Memory B cell (primary cell): ENCODE measurements at places on chromosomes 16 and 17.

DNA sequence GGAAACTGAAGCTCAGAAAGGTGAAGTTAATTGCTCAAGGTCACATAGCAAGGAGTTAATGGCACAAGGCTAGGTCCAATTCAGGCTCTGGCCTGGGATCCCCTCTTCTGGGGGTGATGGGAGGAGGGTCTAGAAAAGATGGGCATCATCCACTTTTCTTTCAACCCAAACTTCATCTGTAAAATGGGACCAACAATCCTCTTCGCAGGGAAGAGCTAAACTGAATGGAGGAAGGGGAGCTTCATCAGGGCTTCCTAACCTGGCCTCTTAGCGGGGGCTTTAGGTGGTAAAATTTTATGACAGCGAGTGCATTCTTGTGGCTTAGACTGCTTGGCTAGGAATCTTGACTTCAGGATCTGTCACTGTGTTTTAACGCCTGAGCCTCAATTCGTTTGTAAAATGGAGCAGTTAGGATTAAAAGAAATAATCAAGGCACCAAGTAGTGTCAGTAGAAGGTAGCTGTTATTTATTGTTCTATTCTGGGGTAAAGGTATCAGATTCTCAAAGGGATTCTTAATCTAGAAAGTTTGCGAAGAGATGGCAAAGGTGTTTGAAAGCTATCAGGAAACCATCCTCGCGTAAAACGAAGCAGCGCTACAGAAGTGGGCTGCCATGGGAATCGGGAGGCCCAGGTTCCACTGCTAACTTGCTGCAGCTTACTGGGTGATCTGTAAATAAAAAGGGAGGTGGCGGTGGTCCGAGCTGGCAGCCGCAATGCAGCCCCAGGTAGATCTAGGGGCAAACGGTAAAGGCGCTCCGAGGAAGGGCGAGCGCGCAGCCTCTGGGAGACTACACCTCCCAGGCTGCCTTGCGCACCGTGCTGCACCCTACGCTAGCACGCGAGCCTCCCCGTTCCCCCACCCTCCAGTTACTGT is 1.5 kb upstream of the SRCAP start:
- no peak for DNase-seq

DNA sequence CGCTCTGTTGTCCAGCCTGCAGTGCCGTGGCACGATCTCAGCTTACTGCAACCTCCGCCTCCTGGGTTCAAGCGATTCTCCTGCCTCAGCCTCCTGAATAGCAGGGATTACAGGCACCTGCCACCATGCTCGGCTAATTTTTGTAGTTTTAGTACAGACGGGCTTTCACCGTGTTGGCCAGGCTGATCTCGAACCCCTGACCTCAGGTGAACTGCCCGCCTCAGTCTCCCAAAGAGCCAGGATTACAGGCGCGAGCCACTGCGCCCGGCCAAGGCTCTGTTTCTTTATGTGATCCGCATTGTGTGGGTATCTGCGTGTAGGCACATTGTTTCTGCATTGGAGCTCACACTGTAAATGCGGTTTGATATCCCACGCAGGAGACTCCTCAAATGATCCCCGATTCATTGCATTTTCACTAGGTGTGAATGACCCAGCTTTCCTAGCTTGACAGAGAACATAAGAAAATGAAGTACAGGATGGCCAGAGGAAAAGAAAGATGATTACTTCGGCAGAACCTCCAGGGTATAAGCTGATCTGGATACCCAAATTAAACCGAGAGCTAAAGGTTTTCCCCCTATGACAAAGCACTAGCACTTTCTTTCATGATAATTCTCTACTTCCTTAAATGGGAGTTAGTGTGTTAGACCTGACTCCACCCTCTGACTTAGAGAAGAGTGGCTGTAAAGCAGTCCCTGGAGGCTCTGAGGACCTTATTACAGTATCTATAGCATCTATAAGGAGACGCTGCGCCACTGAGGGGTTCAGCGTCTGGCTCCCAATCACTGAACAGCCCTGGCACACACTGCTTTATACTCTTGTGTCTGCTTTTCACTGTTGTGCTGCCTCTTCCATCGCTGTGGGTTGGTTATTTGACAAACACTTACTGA is 17.3 kb downstream of the COTL1 start:
- DNase-seq, result no peak

- DNase-seq, result peak; percentile 72
Observed at GRCh38 chr16:88743693-88744576, 37.6 kb downstream of the CTU2 start.

DNA sequence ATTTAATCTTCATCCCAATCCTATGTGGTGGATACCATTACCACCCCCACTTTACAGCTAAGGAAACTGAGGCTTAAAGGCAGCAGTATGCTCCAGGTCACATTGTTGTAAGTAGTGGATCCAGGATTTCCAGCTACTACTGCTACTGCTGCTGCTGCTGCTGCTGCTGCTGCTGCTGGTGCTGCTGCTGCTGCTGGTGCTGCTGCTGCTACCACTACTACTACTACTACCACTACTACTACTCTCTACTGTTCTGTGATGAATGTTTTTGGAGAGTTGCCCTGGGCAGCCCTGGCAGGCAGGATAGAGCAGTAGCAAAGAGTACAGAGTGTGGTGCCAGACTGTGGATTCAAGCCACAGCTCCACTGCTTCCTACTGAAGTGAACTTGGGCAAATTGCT is 49.3 kb upstream of the SLC12A3 start:
- no peak for DNase-seq

DNA sequence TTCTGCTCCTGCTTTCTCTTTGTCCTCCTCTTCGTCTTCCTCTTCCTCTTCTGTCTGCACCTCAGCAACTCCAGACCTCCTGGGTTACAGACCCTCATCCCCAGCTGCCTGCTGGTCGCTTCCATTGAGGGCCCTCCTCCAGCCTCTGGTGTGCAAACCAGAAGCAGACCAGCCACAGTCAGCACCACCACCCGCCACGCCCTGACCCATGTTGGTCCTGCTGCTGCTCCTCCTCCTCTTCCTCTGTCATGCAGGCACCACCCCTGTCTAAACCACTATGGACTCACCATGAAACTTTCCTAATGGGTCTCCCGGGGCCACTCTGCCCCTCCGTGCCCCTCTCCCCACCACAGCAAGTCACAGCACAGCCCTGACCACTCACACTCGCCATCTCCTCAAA is 11.4 kb upstream of the OGFOD3 start:
- no peak for DNase-seq

DNA sequence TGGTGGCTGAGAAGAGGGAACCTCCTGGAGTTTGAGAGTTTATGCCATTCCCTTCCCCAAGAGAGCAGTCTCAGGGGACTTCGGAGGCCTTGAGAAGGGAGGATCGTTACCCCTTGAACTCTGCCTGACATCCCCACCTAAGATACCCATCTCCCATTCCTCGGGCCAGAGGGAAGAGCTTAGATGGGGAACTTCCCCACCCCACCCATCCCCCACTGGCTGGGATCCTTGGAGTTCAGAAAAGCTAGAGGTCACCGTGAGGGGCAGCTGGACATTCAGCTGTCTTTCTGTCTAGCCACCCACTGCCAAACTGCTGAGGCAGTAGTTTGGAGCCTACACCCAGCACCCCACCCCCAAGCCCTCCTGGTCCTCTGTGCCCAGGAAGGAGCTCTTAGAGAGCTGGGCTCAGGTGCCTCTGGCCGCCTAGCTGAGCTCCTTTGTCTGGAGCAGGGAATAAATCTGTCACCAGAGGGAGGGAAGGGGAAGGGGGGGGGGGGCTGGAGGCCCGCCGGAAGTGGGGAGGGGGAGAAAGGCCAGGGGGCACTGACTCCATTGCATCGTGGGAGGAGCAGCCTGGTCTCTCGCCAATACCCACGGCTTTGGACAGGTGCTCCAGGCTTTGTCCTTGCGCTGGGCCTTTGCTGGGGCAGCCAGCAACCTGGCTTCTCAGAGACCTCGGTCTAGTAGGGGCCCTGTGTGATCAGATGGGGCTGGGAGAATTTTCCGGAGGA is 1.0 kb downstream of the HSD11B2 start:
- no peak for DNase-seq

- DNase-seq, result no peak
Observed at GRCh38 chr17:17029938-17030337, 12.3 kb upstream of the MPRIP start.

DNA sequence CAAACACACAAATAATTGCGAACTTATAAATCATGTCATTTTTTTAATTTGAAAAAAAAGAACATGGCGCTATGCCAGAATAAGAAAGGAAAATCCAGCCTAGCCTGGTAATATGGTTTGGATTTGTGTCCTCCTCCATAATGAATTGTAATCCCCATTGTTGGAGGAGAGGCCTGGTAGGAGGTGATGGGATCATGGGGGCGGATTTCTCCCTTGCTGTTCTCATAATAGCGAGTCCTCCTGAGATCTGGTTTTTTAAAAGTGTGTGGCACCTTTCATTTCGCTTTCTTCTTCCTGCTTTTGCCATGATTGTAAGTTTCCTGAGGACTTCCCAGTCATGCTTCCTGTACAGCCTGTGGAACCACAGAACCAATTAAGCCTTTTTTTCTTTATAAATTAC is 65.9 kb upstream of the TANC2 start:
- no peak for DNase-seq

- DNase-seq, result peak; percentile 63
Observed at GRCh38 chr16:9134739-9135138, 43.3 kb downstream of the HAPSTR1 start.

DNA sequence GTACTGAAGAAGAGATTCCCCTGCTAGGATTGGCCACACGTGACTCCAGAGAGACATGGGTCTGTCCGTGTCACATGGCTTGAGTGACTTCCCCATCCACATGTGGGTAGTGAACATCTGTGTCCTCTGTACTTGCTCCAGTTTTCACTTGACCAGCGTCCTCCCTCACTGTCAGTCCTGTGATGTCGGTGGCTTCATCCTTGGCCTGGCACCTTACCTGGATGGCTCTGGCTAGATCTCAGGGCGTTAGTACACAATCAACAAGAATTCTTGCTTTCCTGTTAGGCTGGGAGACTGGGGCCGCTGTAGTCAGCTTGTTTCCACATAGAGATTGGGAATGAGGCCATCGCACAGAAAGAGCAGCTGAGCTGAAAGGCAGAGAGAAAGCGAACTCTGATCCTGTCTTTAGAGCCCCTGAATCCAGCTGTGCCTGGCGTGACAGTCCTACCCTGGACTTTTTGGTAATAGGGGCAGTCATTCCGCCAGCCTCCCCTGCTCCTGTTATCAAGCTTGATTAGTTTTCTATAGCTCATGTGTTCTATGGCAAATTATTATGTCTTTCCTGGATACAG is 227.3 kb downstream of the SNX29 start:
- no peak for DNase-seq

DNA sequence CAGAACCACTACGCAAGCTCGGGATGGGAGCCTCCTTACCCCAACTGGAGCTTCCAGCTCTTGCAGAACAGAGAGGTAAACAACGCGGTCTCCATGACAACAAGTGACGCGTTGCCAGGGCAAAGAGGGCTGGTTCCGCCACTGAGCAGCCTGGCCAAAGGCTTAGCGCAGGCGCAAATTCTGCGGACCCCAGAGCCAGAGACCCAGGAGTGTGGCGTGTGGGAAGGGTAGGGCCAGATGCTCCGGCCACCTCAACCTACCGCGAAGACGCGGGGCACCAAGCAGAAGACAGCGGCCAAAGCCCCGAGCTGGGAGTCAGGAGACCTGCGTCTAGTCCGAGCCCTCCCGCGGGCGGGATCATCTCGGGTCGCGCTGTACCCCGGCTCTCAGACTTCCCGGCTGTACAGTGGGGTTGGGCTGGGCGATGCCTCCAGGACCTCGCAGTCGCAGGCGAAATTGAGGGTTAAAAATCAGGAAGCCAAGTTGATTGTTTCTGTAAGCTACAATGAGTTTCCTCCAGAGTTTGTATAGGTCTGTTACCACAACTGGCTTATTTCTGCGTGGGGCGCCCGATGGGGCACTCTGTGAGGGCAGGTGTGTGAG is at the start of gene TEKT1:
Gene TEKT1 (minus strand): TSS at position 69 of the 603 bp plus-strand sequence. CDS start 1,353 bp downstream, outside the sequence.
- DNase-seq, result peak; percentile 75

GRCh38 chr16:14564323-14564722 is 65.7 kb downstream of the PARN start:
- no peak for DNase-seq

DNA sequence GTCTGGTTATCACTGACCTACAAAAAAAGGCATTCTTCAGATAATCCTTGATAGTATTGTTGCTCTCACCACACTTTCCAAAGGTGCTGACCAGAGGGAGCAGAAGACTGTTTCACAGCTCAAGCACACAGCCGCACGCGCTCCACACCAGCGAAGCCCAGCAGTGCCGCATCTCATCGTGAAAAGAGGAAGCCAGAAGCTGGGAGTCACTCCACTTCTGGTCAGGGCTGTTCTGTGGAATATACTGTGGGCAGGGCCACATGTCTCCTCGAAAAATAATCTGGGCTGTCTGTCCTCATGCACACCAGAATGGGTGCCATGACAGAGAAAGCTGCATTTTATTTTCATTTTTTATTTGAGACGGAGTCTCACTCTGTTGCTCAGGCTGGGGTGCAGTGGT is 7.3 kb upstream of the PRSS36 start:
- no peak for DNase-seq

DNA sequence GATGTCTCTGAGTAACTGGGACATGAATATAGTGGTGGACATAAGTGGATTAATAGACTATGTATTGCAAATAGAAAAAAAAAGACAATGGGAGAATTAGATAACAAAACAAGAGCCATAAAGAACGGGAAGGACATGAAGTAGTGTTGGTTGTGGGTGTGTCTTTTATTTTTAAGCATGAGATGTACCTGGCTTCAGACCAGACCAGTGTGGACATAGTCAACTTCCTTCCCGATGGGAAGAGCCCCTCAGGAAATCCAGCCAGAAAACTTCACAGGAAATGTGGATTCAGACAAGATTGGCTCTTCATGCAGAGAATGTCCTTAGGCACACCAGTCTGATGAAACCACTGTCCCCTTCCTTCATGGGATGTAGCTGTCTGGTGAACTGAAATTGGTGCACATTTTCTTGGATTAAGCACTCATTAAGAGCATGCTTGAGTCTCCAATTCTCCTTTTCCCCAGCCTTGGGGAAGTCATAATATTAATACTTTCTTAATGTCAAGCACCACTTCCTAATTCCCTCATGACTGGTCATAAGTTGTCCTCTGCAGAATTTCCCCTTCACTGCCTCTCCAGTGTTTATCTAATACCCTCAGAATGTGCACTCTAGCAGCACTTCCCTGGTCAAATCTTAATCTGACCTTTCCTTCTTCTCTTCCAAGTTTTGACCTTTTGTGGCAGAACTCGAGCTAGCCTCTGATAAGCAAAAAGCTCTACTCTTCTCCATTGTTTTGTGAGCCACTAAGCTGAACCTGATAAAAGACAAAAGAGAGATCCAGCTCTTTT is 350.6 kb upstream of the MAF start:
- no peak for DNase-seq

- no peak for DNase-seq
Observed at GRCh38 chr16:51649631-51650030, 498.6 kb upstream of the SALL1 start.

DNA sequence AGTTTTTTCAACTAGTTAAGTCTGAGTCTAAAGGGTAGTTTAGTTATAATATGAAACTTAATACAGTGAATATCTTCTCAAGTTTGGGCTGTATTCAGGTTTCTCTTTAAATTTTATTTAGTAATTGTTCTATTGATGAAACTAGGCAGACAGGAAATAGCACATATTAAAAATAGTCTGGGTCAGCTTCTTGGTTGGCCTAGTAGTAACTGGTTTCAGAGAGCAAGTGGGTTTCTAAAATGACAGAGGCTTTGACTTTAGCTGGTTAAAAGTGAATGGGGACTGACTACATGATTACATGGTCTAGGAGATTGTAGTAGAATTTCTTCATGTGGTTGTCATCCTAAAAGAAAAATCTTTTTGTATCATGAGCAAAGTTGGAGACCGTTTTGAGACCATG is 46.8 kb downstream of the OMG start:
- DNase-seq, result no peak
